LNCaP clone FGC (cell line): ENCODE measurements at places on chromosomes 11 and 22.

DNA sequence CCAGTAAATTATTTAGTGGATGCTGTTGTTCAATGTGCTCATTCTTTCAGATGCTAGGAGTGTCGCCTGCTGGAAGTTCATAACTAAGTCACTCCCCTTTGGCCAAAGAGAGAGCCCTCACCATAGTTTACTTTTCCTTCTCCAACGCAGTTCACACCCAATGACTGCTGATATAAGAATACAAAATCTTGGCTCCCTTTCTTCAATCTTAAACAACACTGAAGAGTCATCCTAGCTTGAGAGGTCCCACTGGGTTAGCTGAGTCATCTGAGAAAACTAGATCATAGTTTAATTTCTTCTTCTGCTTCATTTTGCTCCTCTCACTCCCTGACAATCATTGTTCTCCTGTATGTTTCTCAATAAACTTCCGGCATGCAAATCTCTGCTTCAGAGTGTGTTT, 5.4 kb upstream of the OR52L1 start:
- DNase-seq, result no peak

DNA sequence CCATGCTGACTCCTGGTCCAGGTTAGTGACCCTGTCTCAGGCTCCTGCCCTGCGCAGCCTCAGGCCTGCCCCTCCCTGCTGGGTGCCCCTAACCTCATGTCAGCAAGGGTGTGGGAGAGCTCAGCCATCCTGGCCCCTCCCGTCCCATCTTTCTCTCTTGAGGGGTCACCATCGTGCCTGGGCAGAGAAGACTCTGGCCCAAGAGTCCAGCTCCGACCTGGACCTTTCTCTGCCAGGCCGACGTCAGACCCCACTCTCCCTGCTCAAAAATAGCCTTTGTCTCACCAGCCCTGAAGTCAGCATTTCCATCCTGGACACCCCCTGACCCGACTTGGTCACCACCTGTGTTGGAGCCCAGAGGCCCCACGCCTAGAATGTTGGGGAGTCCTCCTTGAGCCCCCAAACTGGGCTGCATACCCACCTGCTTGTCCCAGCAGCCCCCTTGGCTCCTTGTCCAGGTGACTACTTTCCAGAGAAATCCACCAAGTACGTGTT, 4.9 kb downstream of the SCGB1C1 start:
- DNase-seq, result no peak

GRCh38 chr11:34185926-34186841, 80.8 kb downstream of the NAT10 start:
- DNase-seq, result no peak

DNA sequence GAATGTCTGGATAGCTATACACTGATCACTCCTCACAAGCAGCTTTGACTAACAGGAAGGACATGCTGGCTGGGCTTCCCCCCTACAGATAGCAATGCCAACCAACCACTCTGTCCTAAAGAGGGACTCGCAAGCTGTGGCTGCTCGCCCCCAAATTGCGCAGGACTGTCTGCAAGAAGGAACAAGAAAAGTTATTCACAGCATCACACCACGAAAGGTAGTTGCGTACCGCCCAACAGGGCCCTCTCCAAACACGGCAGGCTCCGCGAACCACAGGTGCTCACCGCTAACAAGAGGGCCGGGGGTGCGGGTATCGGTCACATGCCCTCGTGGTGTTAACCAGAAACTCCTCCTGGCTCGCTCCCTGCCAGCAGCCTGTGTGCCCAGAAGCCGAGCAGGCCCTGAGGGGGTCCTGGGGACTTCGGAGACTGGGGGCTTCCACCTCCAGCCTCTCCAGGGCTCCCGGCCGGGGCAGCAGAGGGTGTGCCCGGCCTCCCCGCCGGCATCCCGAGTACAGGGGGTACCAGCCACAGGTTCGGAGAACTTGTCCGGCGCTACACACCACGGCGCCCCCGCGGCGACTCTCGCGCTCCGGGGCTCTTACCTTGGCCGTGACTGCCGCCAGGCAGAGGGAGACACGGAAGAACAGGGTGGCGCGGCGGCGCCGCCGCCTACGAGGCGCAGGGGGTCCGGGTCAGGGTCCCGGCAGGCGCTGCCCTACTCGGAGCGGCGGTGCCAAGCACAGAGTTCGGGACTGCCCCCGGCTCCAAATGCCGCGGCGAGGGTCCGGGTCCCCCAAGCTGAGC, 682 bp downstream of the LARGE1 start:
- DNase-seq, result no peak

DNA sequence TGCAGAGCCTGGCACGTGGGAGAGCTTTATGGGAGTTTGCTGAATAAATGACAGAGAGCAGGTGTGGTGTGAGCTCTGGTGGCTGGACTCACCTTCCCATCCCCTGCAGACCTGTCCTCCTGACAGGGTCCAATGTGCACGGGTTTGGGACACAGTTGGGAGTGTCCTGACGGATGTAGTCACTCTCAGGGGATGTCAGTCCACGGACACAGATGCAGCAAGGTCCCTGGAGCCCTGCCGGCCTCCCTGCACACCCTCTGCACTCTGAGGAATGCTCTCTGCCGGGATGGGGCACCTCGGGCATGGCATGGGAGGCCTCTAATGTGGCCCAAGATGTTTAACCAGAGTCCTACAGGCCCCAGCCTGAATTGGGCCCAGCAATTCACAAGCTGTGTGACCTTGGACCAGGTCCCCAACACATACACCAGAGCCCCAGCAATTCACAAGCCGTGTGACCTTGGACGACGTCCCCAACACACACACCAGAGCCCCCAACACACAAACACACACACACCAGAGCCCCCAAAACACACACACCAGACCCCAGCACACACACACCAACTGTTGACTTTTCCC, 30.0 kb upstream of the RFPL3 start:
- DNase-seq, result no peak

DNA sequence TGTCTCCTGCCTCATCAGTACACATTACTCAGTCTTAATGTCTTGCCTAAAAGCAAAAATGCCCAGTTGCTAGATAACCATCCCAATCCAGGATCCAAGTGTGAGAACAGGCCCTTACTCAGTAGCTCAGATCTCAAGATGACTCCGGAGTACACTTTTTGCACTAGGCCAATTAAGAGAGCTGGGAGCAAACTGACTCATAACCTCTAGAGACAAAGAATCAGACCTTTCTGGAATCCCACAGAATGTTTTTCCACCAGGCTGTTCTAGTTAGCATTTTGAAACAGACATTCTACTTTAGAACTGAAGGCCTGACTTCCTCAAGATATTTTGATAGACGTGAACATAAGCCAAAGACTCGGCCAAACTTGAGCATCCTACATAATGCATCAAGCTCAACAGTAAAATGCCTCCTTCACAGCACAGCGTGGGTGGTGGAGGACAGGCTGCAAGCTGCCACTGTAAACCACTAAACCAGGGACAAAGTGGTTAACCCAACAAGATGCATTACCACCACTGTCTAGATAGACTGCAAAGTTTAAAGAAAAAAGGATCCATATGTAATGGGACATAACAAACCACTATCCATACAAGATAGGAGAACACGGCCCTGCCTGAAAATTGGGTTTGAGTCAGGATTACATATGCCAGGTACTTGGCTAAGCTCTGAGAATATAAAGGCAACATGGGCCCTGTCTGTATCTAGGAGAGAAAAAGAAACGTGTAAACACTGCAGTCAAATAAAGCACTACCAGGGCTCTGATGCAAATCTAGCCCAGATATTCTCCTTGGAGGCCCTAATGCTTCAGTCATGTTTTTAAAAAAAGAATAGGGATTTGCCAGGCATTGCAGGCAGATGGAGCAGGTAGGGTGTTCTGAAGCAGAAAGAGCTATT, 48.3 kb downstream of the MYH9 start:
- DNase-seq, result no peak

DNA sequence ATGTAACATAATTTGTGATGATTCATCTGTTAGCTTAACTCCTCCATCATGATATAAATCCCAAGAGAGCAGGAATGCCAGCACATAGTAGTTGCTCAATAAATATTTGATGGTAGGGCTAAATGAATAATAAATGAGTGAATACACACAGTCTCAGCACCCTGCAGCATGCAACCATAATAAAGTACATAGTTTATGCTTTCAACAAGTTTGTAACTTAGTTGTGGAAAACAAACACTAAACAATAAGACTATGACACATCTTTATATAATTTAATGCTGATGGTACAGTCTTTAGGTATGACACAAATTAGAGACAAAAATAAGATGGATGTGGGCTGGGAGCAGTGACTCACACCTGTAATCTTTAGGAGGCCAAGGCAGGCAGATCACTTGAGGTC, 3.8 kb downstream of the ALKBH8 start:
- DNase-seq, result no peak

DNA sequence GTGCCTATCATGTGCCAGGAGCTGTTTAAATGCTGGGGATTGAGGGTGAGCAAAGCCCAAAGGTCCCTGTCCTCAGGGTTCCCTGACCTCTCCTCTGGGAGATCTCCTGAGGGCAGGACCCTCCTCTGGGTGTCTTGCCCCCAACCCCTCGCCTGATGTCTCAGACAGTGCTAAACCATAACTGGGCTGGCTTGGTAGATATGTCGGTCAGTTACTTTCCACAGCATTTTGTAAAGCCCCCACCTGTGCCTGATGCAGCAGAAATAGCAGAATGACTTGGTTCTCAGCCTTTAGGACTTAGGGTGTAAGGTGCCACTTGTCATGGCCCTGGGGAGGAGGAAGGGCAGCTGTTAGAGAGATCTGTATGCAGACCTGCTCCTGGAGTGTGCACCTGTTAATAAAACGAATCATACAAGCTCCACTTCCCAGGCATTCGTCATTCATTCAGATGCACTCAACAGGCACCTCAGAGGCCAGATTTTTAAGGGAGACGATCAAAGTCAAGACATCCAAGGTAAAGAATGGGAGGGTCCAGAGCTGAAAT, 88.1 kb downstream of the TP53I11 start:
- DNase-seq, result no peak

DNA sequence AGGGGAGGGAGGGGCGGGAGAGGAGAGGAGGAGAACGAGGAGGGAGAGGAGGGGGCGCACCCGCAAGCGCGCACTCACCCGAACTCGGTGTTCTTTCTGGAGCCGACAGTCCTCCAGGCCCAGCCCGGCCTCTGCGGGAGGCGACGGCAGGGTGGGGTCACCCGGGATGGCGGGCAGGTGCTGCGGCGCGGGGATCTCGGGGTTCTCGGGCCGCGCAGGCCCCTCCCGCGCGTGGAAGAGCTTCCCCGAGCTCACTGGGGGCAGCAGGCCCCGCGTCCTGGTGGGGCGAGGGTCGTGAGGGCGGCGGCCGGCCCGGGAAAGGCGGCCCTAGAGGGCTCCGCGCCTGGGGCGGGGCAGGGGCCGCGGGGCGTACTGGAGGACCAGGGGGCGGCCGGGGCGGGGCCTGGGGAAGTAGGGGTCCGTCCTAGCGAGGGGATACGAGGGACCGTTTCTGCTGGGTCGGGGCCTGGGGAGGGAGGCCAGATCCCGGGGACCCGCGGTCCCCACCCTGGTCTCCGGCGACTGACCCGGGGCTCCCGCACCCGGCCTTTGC, 5.2 kb downstream of the LMNTD2 start:
- no peak for DNase-seq

GRCh38 chr11:77308838-77309237, 7.4 kb upstream of the GDPD4 start:
- DNase-seq, result no peak

- no peak for DNase-seq
Observed at GRCh38 chr11:128214263-128214662, 373.1 kb downstream of the ETS1 start.

- DNase-seq, result no peak
Observed at GRCh38 chr11:8638300-8638699, 44.2 kb downstream of the TRIM66 start.

DNA sequence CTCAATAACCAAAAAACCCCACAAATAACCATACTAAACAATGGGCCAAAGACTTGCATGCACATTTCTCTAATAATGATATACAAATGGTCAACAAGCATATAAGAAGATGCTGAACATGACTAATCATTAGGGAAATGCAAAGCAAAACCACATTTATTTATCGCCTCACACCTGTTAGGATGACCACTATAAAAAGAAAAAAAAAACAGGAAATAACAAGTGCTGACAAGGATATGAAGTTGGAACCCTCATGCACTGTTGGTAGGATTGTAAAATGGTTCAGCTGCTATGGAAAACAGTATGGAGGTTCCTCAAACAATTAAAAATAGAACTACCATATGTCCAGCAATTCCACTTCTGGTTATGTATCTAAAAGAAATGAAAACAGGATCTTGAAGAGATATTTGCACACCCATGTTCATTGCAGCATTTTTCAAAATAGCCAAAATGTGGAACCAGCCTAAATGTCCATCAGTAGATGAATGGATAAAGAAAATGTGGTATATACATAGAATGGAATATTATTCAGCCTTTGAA, 66.2 kb downstream of the AMBRA1 start:
- no peak for DNase-seq

DNA sequence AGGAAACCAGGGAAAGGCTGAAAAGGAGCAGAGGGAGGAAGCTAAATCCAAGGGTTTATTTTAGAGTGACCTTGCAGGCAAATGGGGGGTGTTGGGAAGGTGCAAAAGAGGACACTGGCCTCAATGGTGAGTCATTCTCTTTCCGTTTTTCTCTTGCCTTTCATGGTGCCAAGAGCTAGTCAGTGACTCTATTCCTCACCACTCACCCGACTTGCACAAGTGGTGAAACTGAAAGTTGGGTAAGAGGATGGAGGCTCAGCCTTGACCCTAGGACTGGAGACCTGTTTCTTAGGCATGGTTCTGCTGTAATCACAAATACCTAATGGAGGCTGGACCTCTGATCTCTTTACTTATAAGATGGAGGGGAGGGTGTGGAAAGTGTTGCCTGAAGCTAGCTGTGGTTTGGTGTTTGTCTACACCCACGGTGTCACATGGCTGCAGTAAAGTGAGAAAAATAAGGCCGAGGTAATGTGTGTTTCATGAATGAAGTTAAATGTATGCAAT, 67.3 kb upstream of the CREB3L1 start:
- no peak for DNase-seq

DNA sequence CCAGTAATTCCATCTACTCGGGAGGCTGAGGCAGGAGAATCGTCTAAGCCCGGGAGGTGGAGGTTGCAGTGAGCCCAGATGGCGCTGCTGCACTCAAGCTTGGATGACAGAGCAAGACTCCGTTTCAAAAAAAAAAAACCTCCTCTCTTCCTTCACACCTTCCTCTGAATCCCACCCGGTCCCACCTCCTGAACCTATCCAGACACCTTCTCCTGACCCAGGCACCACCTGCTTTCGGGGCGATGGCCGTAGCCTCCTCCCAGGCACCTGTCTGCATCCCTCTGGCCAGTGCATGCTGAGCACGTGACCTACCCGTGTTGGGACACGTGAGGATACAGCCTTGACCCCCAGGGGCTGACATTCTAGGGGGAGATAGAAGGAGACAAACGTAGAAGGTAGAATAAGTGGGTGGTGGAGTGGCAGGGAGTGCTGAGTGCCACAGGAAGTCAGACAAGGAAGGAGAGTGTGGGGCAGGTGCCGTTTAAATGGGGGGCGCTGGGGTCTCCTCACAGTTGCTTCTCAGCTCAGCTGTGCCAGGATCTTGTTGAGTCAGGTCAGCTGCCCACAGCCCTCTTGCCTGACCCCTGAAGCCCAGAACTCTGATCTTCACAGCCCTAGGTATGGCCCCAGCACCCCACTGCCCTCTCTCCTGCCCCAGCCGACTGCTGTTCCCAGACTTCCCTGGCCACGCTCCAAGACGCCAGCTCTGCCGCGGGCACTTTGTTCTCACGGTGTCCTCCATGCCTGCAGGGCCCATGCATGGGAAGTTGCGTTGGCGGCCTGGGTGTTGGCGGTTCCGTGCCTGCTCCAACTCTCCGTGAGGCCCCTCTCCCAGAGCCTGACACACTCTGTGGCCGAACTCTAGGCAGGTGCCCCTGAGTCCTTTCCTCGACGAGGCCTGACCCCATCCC, 1.2 kb upstream of the MIOX start:
- no peak for DNase-seq
